ENCODE measurements at places on chromosomes 11 and 22.

- no peak for DNase-seq
These were observed 1083.4 kb downstream of the BRD1 start for GRCh38 chr22:48744283-48744641.

- no peak for DNase-seq
These were observed 16.9 kb downstream of the TSPAN4 start for GRCh38 chr11:859394-860131.

- DNase-seq, result peak; percentile 55
These were observed 65.7 kb upstream of the DDI1 start for GRCh38 chr11:103970701-103971249.

DNA sequence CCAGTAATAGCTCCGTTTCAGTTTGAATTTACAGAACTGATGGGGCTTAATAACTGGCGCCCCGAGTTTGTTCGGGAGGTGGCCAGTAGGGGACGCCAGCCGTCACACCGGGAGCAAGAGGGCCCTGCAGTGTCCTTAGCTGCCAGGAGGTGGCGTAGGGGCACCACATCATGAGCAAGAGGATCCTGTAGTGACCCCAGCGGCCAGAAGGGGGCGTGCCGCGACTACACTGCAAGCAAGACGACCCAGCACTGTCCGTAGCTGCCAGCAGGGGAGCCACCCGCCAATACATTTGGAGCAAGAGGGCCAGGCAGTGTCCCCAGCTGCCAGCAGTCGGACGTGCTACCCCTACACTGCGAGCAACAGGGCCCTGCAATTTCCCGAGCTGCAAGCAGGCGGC, 663.7 kb upstream of the B3GAT1 start:
- DNase-seq, result peak; percentile 30

- no peak for DNase-seq
These were observed 46.0 kb downstream of the CELF1 start for GRCh38 chr11:47506795-47507562.

DNA sequence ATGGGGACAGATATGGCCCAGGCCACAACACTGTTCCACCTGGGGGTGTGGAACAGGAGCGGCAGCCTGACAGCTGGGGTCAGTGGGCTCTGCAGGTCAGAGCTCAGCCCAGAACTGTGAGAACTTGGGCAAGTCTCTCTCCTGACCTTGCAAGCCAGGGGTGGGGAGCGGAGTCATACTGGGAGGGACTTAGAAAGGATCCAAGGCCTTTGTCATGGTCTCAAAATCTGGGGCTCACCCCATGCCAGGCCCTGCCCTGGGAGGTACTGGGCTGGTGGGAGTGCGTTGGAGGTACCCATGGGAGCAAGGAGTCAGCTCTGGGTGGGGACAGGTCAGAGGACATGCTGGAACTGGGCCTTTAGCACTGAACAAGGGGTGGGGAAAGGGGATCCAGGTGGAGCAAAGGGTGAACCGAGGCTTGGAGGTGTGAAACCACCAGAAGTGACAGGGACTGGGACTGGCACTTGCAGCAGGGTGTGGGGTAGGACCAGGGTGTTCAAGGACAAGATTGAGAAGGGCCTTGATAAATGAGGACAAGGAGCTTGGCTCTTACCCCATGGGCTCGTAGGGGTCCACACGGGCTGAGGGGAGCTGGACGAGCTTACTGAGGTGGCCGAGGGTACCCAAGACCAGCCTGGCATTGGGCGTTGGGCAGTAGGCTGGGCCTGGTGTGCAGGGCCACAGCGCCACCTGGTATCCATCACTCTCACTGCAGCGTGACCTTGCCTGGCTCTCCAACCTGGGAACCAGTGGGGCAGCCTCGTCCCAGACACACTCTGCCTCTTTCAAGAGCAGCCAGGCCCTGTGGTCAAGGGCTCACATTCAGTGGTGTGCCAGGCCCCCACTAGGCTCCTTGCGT, 7.4 kb upstream of the PMM1 start:
- peak; percentile 40 for DNase-seq

DNA sequence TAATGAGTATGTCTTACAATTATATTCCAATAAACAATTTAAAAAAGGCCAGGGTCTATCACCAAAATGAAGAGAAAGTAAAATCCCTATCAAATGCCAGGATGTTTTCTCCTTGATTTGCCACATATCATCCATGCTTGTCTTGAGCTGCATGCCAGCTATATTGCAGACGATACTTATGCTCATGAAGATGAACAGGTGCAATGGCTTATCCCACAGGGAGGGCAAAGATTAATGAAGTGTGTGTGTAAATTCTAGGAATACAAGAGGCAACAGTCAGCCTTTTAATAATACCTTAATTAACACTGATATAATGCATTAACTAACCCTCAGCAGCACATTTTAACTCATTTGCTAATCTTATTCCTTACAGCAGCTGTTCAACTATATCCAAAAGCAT, 850.5 kb downstream of the KCNA4 start:
- no peak for DNase-seq

DNA sequence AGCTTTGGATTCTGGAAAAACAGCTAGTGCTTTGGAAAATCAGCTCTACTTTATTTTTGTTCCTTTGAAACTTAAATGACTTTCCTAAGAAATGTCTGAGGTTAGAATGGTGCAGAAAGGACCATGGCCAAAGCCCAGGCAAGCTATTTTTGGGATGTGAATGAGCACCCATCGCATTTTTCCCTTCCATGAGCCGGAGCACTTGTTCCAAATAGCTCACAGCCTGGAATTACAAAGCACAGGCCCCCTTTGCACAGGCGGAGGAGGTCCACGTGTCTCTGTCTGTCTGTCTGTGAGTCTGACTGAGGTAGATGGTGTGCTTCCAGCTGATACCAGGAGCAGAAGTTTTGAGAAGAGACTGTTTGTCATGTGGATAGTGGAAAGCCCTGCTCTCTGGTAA, 50.7 kb downstream of the MICAL2 start:
- no peak for DNase-seq

DNA sequence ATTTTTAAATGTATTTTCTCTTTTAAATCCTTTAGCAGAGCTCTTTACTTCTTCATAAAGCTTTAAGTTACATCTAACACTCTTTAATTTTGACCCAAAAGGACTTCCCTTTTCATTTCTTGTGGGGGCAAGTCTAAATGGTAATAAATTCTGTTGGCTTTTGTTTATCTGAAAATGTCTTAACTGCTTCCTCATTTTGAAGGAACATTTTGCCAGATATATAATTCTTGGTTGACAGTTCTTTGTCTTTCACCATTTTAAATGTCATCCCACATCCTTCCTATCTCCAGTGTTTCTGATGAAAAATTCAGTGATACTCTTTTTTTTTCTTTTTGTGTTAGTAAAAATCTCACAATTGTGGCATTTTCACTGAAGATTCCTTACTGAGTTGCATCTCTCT, 44.7 kb upstream of the ZBTB44 start:
- DNase-seq, result no peak

DNA sequence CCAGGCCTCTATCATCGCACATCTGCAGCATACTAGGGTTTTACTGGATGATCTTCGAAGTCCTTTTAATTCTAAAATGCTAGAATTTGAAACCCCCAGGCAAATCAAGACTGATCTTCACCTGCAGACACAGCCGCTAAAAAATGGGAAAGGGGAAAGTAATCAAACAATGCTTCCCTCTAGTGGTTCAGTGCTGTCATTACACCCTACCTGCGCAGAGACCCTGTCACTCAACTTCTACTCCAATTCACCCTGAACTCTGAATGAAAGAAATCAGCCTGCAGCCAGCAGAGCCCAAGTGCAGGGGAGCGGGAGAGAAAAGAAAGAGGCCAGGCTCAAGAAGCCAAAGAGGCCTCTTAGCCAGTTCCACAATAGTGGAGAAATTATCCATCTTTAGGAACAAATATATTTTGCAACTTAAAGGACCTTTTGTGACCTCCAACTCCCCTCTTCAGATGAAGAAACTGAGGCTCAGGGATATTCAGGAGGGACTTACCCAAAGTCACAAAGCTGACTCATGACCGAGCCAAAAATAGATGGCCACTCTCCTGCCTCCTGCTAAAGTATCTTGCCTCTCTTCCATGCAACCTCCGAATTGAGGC, 33.0 kb downstream of the SERGEF start:
- peak; percentile 34 for DNase-seq

DNA sequence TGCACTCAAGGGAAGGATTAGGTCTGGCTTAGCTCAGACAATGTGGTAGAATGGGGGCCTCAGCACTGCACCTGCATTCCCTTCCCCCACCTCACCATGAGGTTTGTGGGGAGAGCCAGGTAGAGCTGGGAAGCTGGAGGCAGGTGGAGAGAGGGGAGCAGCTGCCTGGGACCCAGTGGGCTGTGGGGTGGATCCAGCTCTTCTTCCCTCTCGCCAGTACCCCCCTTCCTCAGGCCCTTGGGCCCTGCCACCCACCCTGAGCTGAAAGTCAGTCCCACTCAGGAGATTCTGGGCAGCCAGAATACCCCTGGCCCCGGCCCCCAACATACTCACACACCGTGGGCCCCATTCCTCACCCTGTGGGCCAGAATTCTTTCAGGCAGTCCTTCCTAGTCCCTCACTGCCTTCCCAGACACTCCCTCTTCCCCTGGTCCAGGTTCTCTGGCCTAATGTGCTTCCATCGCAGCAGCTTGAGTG, 3.1 kb upstream of the POLD4 start:
- no peak for DNase-seq

- DNase-seq, result no peak
These were observed 14.1 kb upstream of the ALKBH3 start for GRCh38 chr11:43866520-43866919.

GRCh38 chr22:49997251-49997599, 15.3 kb downstream of the IL17REL start:
- DNase-seq, result no peak

GRCh38 chr22:20171288-20172140, 20.7 kb upstream of the CCDC188 start:
- no peak for DNase-seq

DNA sequence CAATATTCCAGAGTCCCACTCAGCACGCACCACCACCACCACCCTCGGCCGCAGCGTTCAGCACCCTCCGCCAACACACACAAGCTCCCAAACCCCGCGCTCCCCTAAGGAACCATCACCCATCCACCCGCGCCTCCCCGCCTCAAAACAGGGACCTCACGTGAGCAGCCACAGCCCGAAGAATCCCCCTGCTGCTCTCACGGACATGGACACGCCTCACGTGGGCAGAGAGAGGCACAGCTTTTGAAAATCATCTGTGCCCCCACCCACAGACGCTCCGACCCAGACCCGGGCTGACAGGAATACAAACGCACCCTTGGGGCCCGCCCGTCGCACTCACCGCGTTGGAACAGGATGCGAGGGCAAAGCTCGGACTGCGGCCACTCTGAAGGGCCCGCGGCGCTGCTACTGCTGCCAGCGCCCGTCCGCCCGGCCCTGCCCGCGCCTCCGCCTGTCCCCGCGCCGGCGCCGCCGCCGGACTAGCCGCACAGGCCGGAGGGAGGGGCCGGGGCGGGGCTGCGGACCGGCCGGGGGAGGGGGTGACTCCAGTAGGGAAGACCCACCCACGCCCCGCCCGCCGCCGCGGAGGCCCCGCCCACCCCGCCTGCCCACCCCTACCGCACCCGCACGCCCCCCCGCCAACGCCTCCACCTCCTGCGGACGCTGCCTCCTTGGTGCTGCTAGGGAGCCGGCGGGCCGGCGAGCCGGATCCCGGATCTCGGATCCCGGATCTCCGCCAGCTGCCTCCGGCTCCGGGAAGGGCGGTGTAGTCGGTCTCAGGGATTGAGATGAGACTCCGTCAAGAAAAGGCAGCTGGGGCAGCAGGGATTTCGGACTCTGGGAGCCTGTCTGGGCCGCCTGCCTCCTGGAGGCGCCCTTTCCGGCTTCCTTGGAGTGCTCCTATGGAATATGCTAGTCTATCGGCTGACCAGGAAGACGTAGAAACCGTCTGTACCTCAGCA, at the start of gene TRIM3:
TSS of gene TRIM3 (minus strand) at position 491 of the 962 bp plus-strand sequence. CDS start 8,246 bp downstream, outside the sequence.
- peak; percentile 85 for DNase-seq

GRCh38 chr22:36008565-36008964, 20.1 kb downstream of the RBFOX2 start:
- DNase-seq, result no peak

- DNase-seq, result no peak
These were observed 181.5 kb downstream of the TMEM135 start for GRCh38 chr11:87219266-87219665.

- peak; percentile 71 for DNase-seq
These were observed 7.4 kb downstream of the NDUFV1 start for GRCh38 chr11:67613960-67614715.

- no peak for DNase-seq
These were observed 18.9 kb upstream of the MOB2 start for GRCh38 chr11:1505480-1505879.

DNA sequence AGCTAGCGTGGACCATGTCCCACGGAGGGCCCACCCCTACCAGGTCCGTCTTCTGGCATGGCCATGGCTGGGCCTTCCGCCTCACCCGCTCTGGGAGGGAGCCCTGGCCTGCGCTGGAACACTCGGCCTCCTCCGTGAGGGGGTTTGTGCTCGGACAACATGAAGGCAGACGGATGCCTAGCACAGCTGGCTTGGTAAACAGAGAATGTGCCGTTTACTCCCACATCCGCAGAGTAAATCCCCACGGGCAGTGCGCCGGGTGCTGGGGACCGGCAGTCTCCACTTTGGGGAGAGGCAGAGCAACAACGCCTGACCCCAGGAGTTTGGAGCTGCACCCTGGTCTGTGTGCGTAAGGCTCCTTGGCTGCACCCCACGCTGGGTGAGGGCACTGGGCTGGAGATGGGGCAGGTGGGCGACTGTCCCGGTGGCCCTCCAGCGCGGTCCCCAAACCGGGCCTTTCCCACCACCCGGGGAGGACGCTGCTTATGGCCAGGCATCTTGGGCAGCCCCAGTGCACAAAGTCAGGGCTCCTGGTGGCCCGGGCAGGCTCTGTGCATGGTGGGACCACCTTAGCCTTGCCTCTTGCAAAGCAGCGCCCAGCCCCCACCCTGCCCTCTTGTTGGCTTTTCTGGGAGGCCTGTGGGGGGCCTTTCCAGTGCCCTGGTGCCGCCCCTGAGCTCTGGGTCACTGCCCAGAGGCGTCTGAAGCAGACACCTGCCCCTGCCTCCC, 30.7 kb upstream of the MUC5AC start:
- no peak for DNase-seq

GRCh38 chr11:36458129-36458915, 51.8 kb downstream of the TRAF6 start:
- no peak for DNase-seq

- no peak for DNase-seq
These were observed 20.5 kb downstream of the COA4 start for GRCh38 chr11:73856031-73856567.

- no peak for DNase-seq
These were observed 431 bp downstream of the SLC37A2 start for GRCh38 chr11:125063429-125064043.

DNA sequence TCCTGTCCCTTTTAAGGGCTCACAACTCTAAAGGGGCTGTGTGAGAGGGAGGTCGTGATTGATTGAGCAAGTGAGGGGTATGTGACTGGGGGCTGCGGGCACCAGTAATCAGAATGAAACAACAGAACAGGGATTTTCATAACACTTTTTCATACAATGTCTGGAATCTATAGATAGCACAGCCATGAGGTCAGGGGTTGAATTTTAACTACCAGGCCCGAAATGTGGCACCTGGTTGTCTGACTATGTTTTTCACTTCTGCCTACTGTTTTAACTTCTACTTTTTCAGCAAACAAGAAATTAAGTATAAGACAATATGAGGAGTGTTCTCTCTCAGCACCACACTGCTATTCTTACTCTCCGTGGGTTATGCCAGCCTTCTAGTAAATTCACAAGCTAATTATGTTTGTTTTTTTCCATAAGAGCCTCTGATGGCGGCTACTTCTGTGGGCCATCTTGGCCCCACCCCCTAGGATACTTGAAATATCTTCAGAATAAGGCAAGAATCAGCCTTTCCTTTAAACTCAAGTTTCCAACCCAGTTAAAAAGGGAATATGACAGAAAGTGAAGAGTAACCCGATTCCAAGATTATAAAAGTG, 552.8 kb upstream of the CHORDC1 start:
- DNase-seq, result no peak

Measured in suppressor macrophage treated with lipopolysaccharide for 4 hours (primary cell).